ENCODE measurements at places on chromosomes 2 and 18.
A peak's percentile ranks its signal among the peaks of the same experiment; 100 is the strongest.

GRCh38 chr2:209097168-209097567, 326.7 kb upstream of the MAP2 start:
- DNase-seq = peak; percentile 17

GRCh38 chr2:145267451-145267850, 747.5 kb upstream of the ZEB2 start:
- DNase-seq = no peak

GRCh38 chr18:38963943-38964660, 1398.5 kb upstream of the CELF4 start:
- no peak for DNase-seq

GRCh38 chr18:10299643-10300042, 154.8 kb upstream of the APCDD1 start:
- DNase-seq = no peak

DNA sequence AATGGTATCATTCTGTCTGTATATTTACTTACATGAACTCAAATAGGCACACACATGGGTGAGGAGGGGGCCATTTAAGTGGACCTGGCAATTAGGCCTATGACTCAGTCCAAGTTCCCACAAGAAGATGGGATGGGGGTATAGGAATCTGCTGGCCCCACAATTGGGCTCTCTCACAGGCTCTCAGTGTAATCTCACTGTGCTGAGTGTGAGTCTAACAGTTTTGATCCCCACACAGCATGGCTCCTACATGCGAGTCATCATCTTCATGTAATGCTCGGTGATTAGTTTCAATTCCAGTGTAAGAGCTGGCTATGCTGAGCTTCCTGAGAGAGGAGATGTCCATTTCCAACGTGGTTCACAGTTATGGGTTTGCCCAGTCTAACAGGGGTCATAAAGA, 114.0 kb downstream of the GATA6 start:
- no peak for DNase-seq

DNA sequence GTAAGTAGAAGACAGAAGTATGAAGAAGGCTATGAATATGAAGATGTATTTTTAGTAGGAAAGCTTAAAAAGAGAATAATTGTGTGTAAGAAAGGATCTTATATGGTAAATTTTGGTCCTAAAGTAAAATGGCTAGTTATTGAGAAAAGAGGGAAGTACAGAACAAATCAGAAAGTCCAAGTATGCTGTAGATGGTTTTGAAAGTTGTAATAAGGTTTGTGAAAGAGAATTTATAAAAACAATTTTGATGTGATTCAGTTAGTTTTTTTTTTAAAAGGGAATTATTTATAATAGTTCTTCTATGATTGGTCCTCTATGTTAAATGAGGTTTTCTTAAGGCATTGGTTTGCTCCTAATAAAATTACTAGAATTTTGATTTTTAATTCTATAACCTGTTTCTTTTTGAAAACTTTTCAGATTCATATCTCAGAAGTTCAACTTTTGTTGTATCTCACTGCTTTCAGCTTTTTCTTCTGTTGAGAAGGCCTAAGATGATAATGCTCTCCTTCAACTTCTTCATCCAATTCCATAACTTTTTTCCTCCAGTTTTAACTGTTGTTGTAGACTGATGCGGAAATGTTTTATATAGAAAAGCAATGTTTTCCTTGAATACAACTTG, 322.7 kb downstream of the NOL4 start:
- no peak for DNase-seq

DNA sequence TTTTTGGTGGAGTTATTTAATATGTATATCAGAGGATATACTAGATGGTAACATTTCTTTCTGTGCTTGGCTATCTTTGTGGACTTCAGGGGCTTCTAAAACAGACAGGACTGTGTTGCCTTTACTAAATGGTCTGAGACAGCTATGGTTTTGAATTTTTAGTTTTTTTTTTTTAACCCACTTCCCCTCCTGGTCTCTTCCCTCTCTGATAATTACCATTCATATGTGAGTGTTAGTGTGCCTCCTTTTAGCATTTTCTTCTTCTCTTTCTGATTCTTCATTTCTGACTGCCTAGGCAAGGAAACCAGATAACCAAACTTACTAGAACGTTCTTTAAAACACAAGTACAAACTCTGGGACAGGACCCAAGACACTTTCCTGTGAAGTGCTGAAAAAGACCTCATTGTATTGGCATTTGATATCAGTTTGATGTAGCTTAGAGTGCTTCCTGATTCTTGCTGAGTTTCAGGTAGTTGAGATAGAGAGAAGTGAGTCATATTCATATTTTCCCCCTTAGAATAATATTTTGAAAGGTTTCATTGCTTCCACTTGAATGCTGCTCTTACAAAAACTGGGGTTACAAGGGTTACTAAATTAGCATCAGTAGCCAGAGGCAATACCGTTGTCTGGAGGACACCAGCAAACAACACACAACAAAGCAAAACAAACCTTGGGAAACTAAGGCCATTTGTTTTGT, 52.7 kb downstream of the SMAD4 start:
- no peak for DNase-seq

GRCh38 chr2:105362862-105363591, 25.7 kb downstream of the C2orf49 start:
- DNase-seq = no peak

GRCh38 chr2:45276914-45277313, 267.7 kb upstream of the SIX2 start:
- DNase-seq = no peak

DNA sequence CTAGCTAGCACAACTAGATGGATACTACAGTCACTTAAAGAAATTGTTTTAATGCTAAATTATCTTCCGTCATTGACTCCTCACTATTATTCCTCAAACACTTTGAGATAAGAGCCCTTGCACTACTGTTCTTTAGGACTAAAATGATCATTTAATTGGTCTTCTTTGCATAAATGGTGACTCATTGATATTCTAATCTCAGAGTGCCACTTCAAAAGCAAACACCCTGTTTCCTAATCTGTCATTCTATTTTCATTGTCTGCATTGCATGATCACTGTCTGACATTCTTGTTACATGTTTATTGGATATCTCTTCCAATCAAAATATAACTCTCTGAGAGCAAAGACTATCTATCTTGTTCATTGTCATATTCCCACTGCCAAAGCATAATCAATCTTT, 313.9 kb downstream of the EXOC6B start:
- DNase-seq = no peak

- no peak for DNase-seq
Observed at GRCh38 chr2:217873371-217873770, 129.4 kb downstream of the TNS1 start.

GRCh38 chr18:78242806-78243205, 736.8 kb upstream of the SALL3 start:
- no peak for DNase-seq

GRCh38 chr2:14348247-14348646, 284.3 kb upstream of the LRATD1 start:
- DNase-seq = no peak

DNA sequence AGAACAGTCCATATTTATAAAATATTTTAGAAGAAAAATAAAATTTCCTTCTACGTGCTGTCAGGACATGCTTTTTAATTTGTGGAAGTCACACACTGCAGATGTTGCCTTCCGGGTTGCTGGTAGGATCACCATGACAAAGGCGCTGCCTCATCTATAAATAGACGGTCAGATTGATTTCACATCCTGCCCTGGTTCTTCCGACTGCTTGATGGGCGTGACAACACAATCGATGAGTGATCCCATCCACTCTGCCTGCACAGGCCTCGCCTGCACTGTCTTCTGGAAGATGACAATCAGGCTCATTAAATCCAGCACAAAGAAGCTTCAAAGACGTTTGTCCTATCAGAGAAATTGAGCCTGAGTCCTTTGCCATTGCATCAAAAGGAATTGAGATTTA, 318.9 kb upstream of the TRIB2 start:
- DNase-seq = no peak

DNA sequence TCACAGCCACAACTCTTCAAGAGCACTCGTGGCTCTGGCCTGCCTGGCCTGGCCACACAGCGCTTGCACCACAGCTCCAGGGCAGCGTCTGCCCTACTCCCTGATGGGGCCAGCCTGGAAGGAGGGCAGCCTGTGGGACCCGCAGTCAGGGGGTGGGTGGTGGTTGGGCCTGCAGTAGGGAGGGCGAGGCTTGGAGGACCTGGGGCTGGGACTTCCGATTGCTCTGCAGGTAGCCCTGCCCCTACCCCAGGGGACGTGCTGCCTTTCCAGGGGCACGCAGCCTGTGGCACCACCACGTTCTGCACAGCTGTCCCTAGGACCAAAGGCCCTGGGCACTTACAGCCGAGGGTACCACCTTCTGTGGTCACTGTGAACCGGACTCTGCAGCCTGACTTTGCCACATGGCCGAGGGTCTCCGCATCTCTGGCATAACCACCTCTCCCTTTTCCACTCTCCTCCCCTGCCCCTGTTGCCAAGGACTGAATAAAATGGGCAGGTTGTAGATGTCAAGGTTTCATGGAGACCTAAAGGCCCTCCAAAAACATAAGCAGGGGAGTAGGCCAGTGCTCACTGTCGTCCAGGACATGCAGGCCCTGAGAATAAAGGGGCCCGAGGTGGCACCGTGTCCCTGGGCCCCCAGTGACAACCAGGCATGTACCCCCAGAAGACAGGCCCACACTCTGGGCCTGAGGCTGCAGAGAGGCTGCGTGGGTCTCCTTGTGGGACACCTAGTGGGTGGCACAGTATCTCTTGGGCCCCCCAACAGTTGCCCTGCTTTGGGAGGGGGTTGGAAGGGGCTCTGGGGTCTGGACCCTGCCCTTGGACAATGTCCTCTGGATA, 87.3 kb downstream of the INHBB start:
- no peak for DNase-seq

DNA sequence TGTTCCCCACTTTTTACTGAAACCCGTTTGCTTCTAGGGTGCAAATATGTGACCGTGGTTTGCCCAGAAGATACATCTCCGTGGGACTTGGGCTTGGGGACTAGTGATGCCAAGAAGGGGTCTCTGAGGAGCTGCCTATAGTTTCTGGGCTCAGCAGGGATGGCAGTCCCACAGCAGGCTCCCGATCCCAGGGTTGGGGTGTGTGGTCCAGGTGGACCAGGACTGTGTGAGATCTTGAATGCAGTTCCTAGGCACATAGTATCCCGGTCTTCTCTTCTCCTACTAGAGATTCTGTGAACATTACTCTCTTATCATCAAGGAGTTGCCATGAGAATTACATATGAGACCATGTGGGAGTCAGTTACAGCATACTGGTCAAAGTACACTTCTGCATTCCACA, 435.8 kb upstream of the SPRED2 start:
- DNase-seq = no peak

GRCh38 chr2:36562973-36563532, 34.9 kb downstream of the FEZ2 start:
- DNase-seq = no peak

- no peak for DNase-seq
Observed at GRCh38 chr2:44135771-44136170, 32.9 kb upstream of the PPM1B start.

DNA sequence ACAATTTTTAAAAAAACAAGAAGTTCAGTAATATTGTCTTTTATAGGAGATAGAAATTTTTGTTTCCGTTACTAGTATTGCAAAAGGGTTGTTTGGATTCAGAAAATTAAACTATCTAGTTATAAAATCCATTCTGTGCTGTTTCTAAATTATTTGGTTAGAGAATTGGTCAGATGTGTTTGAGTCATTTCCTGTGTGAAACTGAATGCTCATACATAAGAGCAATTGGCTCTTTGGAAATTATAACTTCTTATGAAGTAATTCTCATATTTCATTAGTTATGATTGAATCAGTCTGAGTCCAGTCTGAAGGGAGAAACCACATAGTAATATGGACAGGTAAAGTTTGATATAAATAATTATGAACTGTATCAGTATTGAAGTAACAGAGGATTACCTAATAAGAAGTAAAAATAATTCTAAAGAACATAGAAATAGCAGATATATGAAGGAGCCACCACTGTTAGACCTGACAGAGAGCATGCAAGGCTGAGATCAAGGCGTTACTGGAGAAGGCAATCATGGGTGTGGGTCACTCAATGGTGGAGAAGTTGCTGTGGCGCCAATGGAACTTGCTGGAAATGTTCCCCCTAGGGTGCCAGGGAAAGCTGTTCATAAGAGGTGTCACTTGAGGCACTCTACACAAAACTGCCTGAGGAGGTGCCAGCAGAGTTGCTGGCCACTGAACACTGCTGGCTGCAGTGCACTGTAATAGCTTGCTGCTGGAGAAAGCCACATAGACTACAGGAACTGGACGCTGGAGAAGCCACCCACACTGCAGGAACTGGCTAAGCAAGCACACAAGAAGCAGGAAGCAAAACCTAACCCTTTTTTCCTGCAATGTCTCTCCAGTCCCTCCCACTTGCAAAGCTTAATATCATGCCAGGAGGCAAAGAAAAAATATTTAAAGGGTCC, 18.0 kb upstream of the FAP start:
- no peak for DNase-seq

DNA sequence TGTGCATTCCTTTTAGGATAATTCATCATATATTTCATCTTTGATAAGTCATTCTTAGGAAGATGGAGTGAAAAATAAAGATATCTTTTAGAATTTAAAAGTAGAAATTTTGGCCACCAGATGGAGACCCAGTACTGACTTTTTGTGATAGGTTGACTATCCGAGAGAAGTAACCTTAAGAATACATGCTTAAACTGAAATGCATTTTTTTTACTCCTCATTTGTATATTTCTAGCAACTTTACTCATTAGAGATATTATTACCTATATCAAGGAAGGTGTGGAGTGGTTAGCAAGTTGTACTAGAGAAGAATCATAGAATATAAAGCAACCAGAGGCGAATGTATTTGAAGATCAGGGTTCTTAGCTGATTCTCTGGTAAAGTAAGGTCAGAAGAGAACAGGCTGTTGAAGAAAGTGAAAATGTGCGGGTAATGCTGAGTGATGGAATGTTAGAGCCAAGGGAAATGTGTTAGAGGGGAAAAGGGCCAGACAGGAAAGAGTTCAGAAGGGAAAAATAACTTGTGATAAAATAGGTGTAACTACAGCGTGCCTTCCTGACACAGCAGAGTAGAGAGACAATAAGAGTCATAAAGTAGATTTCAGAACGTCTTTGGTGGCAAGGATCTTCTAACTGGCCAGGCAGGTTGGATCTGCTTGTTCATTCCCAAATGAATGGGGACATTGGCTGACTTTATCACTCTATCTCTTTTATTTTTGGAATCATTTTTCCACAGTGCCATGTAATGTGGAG, 52.3 kb downstream of the TDRD15 start:
- DNase-seq = no peak

DNA sequence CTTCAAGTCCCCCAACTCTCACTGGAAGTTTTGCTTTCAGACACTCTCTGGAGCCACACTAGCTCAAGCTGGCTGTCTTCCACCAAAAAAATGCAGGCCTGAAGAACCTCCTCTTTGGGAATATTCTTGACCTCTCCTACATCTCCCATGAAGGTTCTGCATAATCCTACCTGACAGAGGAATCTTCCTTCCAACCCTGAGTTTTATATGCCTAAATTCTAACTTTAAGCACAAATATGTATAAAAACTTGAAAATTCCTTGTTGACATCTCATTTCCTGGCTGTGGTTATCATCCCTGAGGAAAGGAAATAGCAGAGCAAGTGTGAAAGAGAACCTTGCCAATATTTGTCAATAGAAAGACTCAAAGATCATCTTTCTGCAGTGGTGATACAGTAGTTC, 249.0 kb downstream of the LPIN1 start:
- no peak for DNase-seq

- DNase-seq = no peak
Observed at GRCh38 chr2:201643216-201643890, at the start of gene TMEM237. Gene TMEM237 (minus strand): TSS chr2:201643503. CDS start chr2:201643400, 103 bp downstream.

- no peak for DNase-seq
Observed at GRCh38 chr18:8730080-8730827, 24.9 kb downstream of the MTCL1 start.

All from H1 (cell line).